ENCODE measurements at places on chromosomes 6 and 20.
A peak's percentile ranks its signal among the peaks of the same experiment; 100 is the strongest.

DNA sequence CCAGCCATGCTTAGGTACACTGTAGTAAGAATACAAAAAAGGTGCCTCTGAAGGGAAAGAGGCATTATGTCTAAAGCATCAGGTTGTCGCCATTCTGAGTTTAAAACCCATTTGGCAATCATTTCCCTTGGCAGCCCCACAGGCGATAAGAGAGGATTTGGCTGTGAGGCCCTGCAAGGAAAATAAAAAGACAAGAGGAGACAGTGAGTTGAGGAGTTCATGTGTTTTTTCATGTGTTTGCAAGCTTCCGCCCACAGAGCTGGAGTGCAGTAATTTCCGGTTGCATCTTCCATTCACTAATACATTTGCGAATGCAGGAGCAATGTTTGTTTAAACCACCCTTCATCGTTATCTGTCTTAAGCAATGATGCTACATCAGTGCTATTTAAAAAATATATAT, 138.5 kb upstream of the SOX4 start:
- H3K4me1 ChIP-seq: no peaks in the 10 kb centered on the region
- no peaks in the 10 kb centered on the region for H3K27me3 ChIP-seq
- H3K36me3 ChIP-seq: no peaks in the 10 kb centered on the region
- DNase-seq: no peak

DNA sequence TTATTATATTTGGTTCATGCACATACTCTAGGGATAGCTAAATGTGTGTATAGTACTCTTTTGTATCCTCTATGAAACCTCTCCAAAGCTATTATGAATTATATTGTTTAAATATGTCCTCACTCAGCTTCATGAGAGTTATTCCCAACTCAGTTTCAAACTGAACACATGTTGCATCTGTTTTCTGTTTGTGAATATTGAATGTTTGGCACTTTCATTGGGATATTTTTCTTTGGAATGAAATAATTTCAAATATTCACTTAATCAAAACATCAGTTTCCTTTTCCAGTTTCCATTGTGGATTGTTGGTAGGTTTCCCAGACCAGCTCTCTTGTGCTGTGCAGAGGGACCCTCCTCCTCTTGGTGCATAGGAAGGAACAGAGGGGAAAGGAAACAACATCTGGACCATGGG, 46.6 kb downstream of the HDAC2 start:
- H3K36me3 ChIP-seq: no peaks in the 10 kb centered on the region
- H3K27me3 ChIP-seq: no peaks in the 10 kb centered on the region
- peaks cover 1% of the 10 kb centered on the region for H3K4me1 ChIP-seq

DNA sequence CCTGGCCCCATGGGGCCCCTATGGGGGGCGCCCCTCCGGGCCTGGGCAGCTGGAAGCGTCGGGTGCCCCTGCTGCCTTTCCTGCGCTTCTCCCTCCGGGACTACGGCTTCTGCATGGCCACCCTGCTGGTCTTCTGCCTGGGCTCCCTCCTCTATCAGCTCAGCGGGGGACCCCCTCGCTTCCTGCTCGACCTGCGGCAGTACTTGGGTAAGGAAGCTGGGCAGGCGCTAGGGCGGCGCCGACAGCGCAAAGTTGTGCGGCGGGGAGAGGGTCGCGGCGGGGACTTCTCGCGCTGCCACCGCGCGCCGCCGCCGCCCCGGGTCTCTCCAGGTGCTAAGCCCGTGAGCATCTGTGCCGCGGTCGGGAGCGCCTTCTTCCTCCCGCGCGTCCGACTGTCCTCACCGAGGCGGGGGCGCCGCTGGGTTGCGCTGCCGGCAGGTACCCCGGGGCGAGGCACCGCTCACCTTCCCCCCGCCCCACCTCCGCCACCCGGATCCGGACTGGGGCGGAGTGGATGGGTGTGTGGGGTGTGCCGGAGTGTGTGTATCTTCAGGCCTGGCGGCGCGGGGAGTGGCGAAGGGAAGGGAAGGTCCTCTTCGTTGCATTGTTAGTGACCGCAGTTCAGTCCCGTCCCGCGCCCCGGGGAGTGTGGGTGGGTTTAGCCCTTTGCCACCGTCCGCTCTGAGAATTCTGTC, 788 bp downstream of the UST start:
- H3K4me1 ChIP-seq: peaks cover 1% of the 10 kb centered on the region
- no peaks in the 10 kb centered on the region for H3K36me3 ChIP-seq
- H3K27ac ChIP-seq: peak overlapping the region; percentile 87
- DNase-seq: peak; percentile 72
- peak overlapping the region; percentile 88 for H3K4me3 ChIP-seq

- no peak for DNase-seq
- H3K36me3 ChIP-seq: no peaks in the 10 kb centered on the region
- H3K27me3 ChIP-seq: no peaks in the 10 kb centered on the region
- no peak overlapping the region for H3K4me3 ChIP-seq
Observed at GRCh38 chr20:4544765-4545164, 176.9 kb upstream of the PRND start.

GRCh38 chr6:112485120-112485826, 138.1 kb downstream of the RFPL4B start:
- no peak overlapping the region for H3K27ac ChIP-seq
- no peak overlapping the region for H3K4me3 ChIP-seq
- no peak for DNase-seq
- H3K4me1 ChIP-seq: no peaks in the 10 kb centered on the region
- no peaks in the 10 kb centered on the region for H3K27me3 ChIP-seq
- no peaks in the 10 kb centered on the region for H3K36me3 ChIP-seq

GRCh38 chr6:125082908-125083683, 70.5 kb upstream of the TPD52L1 start:
- H3K36me3 ChIP-seq: no peaks in the 10 kb centered on the region
- H3K27me3 ChIP-seq: no peaks in the 10 kb centered on the region
- H3K4me1 ChIP-seq: no peaks in the 10 kb centered on the region
- H3K27ac ChIP-seq: no peak overlapping the region
- no peak overlapping the region for H3K4me3 ChIP-seq

GRCh38 chr6:44255105-44255808, 2.1 kb downstream of the SLC35B2 start:
- peaks cover 5% of the 10 kb centered on the region for H3K4me1 ChIP-seq
- H3K36me3 ChIP-seq: peaks cover 2% of the 10 kb centered on the region
- no peaks in the 10 kb centered on the region for H3K27me3 ChIP-seq
- no peak overlapping the region for H3K4me3 ChIP-seq

DNA sequence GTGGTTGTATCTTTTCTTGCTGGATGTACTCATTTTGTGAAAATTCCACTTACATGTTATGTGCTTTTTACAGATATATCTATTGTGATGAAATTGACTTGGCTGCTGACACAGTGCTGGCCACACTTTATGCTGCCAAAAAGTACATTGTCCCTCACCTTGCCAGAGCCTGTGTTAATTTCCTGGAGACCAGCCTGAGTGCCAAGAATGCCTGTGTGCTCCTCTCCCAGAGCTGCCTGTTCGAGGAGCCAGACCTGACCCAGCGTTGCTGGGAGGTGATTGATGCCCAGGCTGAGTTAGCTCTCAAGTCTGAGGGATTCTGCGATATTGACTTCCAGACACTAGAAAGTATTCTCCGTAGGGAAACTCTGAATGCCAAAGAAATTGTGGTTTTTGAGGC, 4.9 kb downstream of the BTBD3 start:
- peaks cover 14% of the 10 kb centered on the region for H3K4me1 ChIP-seq
- H3K27ac ChIP-seq: no peak overlapping the region
- H3K27me3 ChIP-seq: no peaks in the 10 kb centered on the region
- H3K4me3 ChIP-seq: no peak overlapping the region

DNA sequence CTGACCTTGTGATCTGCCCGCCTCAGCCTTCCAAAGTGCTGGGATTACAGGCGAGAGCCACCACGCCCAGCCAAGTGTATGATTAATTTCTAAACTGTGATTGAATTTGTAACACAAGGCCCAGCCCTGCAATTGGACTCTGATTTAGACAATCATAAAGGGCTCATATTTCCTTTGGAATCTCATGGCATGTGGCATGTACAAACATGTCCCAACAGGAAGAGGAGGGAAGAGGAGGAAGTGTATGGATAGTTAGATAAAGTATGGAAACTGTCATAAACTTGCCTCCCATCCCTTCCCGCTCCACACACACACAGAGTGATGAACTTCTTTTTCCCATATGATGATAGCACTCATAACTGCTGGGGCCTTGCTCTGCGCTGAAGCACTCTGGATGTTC, 27.2 kb upstream of the QKI start:
- no peak for DNase-seq
- no peak overlapping the region for H3K4me3 ChIP-seq
- no peaks in the 10 kb centered on the region for H3K4me1 ChIP-seq

- H3K27ac ChIP-seq: no peak overlapping the region
- no peaks in the 10 kb centered on the region for H3K27me3 ChIP-seq
Observed at GRCh38 chr20:56816349-56816748, 187.2 kb downstream of the TFAP2C start.
